Astrocyte (in vitro differentiated cells and primary cell): ENCODE measurements at places on chromosomes 2 and 18.

- DNase-seq = peak; percentile 68
These were observed 73.2 kb upstream of the LCLAT1 start for GRCh38 chr2:30373881-30374302.

DNA sequence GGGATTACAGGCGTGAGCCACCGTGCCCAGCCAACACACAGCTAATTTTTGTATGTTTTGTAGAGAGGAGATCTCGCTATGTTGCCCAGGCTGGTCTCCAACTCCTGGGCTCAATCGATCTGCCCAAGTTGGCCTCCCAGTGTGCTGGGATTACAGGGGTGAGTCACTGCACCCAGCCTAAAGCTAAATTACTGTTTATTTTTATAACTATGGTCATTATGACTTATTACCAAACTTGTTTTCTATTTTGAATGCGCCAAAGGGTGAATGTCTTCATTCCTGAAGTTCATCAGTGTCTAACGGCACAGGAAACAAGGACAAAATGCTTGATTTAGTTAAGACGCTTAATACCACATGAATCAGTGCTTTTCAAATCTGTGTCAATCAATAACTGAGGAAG, 38.9 kb upstream of the GREB1L start:
- DNase-seq = no peak

- no peak for DNase-seq
These were observed 54.1 kb upstream of the ERBB4 start for GRCh38 chr2:212592695-212593094.

- DNase-seq = no peak
These were observed 16.5 kb upstream of the EVA1A start for GRCh38 chr2:75577280-75577679.

DNA sequence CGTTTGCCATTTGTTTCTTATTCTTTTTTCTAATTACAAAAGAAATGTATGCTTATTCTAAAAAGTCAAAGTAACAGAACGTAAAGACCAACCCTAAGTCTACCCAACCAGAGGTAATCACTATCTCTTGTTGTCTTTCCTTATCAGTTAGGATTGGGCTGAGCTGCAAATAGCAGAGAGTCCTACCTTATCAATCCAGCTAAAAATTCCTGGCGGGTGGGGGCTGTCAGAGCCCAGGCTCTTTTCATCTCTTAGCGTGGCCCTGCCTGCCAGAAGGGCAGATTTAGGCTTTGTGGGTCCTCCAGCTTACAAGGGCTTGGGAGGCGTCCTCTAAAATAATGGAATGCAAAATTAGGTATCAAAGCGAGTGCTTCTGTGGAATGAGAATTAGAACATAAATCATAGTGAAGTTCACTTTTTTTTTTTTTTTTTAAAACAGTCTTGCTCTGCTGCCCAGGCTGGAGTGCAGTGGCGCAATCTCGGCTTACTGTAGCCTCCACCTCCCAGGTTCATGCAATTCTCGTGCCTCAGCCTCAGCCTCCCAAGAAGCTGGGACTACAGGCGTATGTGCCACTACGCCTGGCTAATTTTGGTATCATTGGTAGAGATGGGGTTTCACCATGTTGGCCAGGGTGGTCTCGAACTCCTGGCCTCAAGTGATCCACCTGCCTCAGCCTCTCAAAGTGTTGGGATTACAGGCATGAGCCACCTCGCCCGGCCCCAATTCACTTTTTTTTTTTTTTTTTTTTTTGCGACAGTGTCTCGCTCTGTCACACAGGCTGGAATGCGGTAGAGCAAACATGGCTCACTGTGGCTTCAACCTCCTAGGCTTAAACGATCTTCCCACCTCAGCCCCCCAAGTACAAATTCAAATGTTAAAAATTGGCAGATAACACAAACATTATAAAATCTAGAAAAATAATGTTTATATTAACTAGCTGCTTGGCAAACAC, 57.4 kb upstream of the B3GNT7 start:
- DNase-seq = no peak

GRCh38 chr2:80530442-80531064, 226.0 kb upstream of the LRRTM1 start:
- DNase-seq = no peak

DNA sequence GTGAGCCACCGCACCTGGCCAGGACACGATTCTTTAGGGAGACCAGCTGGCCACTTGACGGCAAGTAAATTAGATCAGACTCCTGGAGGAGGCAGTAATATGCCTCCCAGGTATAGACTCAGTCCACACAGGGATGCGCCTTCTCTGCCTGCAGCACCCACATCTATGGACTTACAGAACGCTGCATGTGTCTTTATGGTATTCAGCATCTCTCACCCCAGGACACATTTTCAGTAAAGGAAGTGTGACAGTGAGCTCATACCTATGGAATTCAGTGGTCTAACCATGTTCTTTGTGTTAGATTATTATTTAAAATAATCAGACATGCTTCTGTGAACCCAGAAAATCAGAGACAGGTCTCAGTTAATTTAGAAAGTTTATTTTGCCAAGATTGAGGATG, 5.9 kb upstream of the NARS1 start:
- peak; percentile 62 for DNase-seq

DNA sequence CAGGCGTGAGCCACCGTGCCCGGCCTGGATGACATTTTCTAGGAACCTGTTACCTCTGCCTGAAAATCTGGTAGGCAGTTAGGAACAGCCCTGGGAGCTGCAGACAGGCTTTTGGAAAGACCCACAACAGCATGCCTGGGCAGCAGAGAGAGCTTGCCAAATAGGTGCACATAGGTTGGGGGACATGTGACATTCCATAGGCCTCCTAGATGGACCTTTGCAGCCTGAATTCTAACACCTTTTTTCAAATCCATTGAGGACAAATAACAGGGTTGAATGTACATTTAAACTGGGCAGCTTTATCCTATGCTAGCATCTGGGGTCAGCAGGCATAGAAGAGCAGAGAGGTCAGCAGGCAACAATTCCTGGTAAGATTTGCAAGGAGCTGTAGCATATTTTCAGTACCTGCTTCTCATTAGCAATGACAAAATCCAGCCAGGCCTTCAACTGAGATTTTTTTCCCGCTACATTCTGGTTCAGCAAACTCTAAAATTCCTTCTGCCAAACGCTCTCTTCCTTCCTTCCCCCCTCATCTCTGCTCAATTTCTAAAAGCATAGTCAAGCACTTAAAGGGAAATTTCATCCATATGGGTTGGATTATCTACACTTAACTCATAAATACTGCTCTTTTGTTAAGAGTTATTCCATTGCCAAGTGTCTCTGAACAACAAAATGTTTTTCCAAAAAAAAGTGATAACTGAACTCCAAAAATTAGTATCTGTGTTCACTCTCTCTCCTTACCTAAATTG, 75.2 kb downstream of the SOWAHC start:
- no peak for DNase-seq

DNA sequence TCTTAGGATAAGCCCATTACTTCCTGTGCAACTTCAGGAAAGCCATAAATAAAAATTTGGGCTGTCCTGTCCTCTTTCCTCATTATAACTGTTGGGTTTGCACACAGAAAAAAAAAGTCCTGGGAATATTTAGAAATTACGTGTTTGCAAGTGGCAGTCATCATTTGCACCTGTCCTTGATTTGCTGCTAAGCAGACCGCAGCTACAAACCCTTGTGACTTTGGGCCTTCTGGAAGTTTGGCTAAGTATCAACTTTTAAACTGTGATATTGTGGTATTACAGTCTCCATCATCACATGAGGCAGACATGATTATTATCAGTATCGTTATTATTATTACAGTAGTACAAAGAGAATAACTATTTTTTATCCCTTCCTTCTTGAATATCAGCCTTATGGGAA, 260.7 kb upstream of the SESTD1 start:
- no peak for DNase-seq

GRCh38 chr2:11703700-11704099, 33.7 kb upstream of the NTSR2 start:
- DNase-seq = peak; percentile 39

DNA sequence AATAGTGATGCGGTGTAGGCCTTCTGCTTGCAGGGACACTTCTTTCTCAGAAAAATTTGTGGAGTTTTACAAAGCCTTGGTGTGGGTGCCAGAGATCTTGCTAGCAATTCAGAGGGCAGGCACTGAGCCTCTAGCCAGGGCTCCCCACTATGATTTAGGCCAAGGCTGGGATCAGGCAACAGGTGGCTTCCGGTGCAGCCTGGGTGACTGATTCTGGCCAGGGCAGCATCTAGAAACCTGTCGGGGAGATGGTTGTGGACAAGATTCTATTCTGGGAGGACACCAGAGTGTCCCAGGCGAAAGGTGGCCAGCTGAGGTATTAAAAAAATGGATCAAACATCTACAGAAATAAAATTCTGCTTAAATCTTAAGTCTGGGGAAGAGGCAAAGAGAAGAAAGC, 21.5 kb upstream of the TNP1 start:
- no peak for DNase-seq

GRCh38 chr18:74291472-74291770, 342 bp downstream of the CYB5A start:
- no peak for DNase-seq

GRCh38 chr2:40101131-40101575, 322.1 kb upstream of the THUMPD2 start:
- DNase-seq = peak; percentile 94

DNA sequence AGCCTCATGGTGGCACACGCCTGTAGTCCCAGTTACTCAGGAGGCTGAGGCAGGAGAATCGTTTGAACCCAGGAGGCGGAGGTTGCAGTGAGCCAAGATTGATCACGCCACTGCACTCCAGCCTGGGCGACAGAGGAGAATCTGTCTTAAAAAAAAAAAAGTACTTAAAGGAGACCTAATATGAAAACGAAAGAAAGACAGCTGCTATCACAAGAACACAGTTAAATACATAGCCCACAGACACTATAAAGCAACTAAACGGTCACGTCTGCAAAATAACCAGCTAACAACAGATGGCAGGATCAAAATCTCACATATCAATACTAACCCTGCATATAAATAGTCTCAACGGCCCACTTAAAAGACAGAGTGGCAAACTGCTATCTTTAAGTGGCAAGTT, 43.9 kb upstream of the TACR1 start:
- no peak for DNase-seq

GRCh38 chr2:2448178-2448577, 117.1 kb upstream of the MYT1L start:
- DNase-seq = no peak
